T-helper 9 cell (primary cell): ENCODE measurements at places on chromosomes 5 and 9.

- no peak for DNase-seq
Measured at GRCh38 chr5:122665051-122665450, 109.8 kb upstream of the SNX2 start.

DNA sequence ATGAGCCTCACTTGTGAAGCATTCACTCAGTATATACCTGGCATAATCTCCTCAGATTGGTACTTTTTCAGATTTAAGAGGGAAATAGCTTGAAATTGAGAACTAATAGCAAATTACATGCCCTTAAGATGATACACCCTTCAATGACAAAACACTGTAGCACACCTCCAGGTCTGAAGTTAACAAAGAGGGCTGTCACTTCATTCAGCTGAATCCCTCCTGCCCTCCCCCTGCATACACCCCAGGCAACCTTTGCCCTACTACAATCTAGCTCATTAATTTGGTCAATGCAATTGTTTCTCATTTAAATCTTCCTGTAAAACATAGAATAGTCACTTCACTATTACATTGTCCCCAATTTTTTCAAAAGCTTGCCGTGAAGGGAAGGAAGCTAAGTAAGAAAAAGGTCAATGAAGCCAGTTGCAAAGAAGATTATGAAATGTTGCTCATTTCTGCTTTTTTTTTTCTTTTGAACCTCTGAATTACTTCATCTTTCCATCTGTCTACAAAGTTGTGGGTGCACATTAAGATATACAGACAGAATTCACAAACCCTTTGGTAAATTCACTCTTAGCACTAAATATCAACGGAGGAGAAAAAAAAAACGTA lies 294.8 kb upstream of the PTGER4 start:
- no peak for DNase-seq

- no peak for DNase-seq
Measured at GRCh38 chr9:136361047-136361753, 2.3 kb downstream of the DNLZ start.

DNA sequence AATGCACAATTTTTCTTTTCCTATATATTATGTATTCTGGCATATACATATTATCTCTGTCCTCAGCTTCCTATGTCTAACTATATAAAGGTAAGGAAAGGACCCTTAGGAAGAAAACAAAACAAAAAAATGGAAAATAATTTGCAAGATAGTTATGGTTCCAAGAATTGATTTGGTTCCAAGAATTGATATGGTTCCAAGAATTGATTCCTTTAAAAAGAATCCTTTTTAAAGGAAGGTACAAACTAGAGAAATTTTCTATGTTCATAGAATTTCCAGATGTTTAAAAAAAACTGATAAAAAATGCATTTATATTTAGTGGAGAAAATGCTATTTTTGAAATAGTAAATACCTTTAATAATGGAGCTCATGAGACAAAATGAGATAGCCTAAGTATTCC lies 12.1 kb downstream of the LYRM7 start:
- no peak for DNase-seq

- no peak for DNase-seq
Measured at GRCh38 chr5:14388741-14389140, 192.9 kb upstream of the OTULINL start.
